ENCODE measurements at places on chromosomes 6 and 20.

- no peak for DNase-seq
These were observed 6.2 kb upstream of the SNAI1 start for GRCh38 chr20:49976542-49976941.

DNA sequence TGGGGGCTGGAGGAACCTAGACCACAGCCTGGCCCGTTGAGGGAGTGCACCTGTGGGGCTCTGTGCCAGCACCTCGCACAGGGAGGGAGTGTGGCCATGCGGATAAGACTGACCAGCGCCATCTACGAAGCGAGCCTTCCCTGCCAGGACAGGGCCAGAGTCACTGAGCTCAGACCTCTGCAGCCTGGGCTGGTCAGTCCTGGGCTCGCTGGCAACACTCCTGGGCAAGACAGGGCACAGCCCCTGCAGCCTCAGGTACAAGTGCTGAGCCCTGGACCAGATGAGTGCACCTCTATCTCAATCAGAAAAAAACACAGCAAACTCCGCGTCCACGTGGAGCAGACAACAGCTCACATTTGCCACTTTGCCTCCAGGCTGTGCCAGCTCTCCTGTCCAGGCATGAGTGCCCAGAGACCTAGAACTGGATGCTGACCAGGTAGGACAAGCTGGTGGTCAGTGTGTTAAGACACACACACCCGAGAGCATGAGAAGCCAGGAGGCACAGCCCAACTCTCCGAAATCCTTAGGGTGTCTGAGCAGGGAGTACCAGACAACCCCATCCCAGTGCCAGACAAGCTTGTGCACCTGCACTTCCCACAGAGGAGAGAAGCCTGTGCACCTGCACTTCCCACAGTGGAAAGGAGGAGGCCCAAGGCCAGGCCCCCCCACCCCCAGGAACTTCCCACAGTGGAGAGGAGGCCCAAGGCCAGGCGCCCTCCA, 4.9 kb downstream of the ARFRP1 start:
- no peak for DNase-seq

- DNase-seq = no peak
These were observed 4.6 kb downstream of the UCKL1 start for GRCh38 chr20:63951398-63952209.

GRCh38 chr6:2187826-2188225, 57.6 kb downstream of the GMDS start:
- no peak for DNase-seq

DNA sequence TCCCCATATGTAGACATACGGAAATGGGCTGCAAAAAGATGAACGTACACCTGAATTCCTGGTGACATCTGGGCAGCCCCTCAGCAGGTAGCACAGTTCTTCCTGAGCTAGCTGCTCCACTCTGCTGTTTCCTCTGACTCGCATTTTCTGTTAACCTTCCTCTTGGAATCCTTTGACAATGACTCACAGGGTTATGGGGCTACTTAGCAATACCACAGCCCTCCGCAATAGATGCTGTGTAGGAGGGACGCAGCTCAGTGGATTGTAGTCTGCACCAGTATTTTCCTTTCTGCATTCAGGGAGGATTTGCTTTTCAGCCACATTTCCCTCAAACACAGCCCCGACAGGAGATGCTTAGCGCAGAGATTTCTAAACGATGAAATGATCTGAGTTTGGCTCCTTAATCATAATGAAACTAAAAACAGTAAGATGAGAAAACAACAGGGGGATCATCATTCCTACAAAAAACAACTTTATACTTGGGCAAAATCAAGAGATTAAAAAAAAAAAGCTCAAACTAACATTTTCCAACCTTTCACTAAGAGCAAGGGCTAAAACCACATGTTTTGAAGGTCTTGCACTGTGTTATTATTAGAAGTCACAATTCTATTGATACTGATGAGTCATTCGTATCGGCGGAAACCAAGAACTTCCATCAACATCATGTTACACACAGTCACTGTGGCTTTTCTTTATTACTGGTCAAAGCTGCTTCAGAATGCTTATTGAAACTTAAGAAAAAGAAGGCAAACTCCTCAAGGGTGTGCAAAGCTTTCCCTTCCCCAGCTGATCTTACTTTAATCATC, 12.2 kb downstream of the BACH2 start:
- DNase-seq = no peak

DNA sequence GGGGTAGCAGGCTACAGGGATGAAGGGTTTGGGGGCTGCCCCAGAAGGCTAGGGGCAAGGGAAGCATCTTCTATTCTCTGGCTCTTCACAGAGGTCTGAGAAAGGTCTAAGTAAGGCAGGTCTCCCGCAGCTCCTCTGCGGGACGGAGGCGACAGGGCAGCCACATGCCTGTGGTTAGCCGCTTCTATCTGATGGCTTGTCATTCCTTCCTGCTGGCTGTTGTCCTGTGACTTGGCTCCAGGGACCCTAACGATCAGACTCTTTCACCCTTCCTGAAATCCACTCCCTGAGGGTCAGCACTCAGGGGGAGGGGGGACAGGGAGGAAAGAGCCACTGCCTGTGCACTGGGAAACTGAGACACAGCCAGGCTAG, 673 bp downstream of the CST7 start:
- peak; percentile 20 for DNase-seq

- DNase-seq = peak; percentile 7
These were observed at the start of gene MC3R for GRCh38 chr20:56247954-56248782. MC3R (plus strand) TSS chr20:56248732; CDS start chr20:56248844, 112 bp downstream.

- no peak for DNase-seq
These were observed 72.7 kb downstream of the QRSL1 start for GRCh38 chr6:106702046-106702445.

- no peak for DNase-seq
These were observed 150.7 kb downstream of the PKHD1 start for GRCh38 chr6:51936531-51937290.

DNA sequence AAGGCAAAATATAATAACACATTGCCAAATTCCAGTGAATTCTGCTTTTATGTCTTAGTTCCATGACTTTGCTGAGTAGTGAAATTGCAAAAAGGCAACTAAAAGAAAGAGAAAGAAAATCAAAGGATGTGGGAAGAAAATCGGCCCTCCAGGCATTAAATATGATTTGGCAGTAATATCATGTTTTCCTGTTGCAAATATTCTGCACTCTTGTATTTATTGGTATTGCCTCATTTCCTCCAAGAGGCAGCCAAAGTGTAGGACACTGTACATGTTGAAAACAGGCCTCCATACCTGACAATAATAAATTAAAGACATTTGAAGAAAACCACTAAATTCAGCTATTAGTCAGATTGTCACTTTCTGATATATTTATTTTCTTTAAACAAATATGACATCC, 460.0 kb upstream of the NOX3 start:
- no peak for DNase-seq

- DNase-seq = no peak
These were observed 88.8 kb downstream of the INSM1 start for GRCh38 chr20:20456741-20457140.

- no peak for DNase-seq
These were observed 56.1 kb downstream of the DACT2 start for GRCh38 chr6:168263351-168263905.

GRCh38 chr6:18883268-18883667, 496.1 kb downstream of the RNF144B start:
- no peak for DNase-seq

- no peak for DNase-seq
These were observed 102.8 kb downstream of the PXDC1 start for GRCh38 chr6:3648724-3649123.

GRCh38 chr20:23349338-23350195, 1.0 kb upstream of the NXT1 start:
- DNase-seq = peak; percentile 88

DNA sequence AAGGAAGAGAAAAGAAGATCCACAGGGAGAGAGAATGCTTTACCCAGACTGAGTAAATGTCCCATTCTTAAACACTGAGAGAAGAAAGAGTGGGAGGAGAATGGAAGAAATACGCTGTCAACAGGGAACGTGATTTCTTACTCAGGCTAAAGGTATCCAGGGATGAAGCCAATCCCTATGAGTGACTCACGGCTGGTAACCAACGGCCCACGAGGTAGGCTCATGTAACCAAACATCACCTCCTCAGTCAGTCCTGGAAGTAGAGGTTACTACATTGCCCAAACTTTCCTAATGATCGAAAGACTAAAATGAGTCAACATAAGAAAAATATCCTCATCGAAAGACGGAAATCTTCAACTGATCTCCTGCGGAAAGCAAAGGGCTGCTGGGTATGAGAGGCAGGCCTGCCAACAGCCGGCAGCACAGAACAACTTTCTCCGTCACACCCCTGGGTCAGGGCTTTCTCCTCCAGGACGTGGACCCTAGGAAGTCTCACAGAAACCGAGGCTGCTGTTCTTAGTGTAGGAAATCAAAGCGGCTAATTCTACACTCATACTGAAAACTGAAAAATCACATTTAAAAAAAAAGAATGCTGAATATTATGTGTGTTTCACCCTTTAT, 292.6 kb downstream of the GMDS start:
- no peak for DNase-seq

- no peak for DNase-seq
These were observed 5.9 kb upstream of the TCEA2 start for GRCh38 chr20:64056889-64057627.

DNA sequence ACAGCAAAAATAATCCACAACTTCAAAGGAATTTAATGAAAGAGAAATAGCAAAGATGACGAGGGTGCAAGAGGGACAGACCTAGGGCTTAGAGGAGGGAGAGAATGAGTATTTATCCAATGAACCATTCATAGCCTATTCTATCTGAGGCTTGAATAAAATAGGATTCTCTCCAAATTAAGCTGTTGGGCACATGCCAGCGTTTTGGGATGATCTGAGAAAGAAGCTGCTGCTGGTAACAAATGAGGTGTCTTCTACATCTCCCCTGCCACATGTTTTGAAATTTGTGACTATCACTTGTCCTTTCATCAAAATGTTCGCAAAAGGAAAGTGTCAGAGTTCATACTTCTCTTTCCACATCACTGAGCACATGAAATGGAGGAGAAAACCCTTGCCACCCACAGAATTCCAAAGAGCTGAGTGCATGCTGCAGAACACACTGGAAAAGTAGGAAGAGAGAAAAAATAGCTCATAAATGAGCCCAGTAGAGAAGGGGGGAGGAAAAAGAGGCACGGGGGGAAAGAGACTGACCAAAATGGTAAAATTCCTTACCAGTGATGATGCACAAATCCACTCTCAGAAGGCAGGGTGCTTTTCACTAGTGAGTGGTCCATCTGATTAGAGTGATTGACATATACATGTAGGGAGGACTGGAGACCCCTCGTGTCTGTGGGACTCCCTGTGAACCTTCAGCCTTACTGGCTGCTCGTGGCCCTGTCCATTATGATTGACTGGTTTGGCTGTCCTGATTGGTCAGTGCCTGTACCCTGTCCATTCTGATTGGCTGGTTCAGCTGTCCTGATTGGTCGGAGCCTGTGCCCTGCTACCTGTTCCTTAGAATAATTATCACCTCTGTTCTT, 180.5 kb downstream of the OGFRL1 start:
- DNase-seq = no peak

DNA sequence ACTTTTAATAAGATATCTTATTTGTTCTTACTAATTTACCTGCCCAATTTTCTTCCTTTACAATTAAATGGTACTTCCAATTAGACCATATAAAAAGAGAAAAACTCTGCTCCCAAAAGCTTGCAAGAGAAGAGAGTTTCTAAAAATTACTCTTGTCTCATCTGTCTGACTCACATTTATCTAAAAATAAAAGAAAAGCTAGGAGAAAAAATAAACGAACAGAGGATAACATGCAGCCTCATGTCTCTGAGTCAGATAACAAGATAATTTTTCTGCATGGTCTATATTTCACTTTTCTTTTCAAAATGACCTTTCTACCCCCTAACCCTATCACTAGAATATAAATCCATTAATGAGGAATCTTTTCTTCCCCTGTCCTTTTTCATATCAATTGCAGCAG, 127.2 kb upstream of the TCF21 start:
- no peak for DNase-seq

- DNase-seq = no peak
These were observed 9.1 kb downstream of the HIVEP2 start for GRCh38 chr6:142935553-142936517.

- no peak for DNase-seq
These were observed 5.9 kb downstream of the TMEM239 start for GRCh38 chr20:2822073-2822472.

- no peak for DNase-seq
These were observed 9.1 kb downstream of the SMPDL3A start for GRCh38 chr6:122798099-122798641.

GRCh38 chr20:48787861-48788375, 39.9 kb downstream of the PREX1 start:
- peak; percentile 76 for DNase-seq

DNA sequence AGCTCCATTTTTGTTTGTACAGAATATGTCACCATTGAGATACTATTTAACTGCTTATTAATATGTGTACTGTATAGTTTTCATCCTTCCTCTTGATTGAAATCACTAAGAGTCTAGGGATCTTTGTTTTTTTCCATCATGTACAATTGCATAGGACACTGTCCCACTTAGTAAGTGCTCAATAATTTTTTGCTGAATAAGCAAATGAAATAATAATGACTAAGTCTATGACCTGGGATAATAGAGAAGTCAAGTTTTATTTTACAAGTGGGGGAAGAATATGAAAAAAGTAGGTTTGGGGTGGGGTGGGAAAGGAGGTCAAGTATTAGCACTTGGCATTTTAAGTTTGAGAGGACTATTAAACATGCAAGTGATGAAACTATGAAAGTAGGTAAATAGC, 4.5 kb upstream of the EYS start:
- no peak for DNase-seq

DNA sequence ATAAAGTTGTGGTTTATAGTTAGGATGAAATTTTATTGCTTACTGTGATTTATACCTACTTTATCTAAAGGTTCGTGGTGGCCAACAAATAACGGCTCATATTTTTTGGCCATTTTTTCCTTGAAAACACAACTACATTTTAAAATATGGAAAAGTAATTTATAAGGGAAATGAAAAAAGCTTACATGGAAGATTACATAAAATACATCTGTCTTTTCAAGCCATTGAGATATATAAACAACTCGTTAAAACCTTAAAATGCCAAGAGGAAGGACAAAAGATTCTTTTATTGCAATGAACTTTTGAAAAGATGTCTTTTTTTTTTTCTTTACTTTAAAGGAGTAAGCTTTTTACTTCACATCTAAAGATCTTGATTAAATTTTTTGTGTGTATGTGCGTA, 55.4 kb upstream of the EYA4 start:
- no peak for DNase-seq

- DNase-seq = no peak
These were observed 728 bp downstream of the ITPR3 start for GRCh38 chr6:33621711-33622388.

GRCh38 chr6:142537612-142538478, 236.0 kb downstream of the ADGRG6 start:
- DNase-seq = peak; percentile 1

DNA sequence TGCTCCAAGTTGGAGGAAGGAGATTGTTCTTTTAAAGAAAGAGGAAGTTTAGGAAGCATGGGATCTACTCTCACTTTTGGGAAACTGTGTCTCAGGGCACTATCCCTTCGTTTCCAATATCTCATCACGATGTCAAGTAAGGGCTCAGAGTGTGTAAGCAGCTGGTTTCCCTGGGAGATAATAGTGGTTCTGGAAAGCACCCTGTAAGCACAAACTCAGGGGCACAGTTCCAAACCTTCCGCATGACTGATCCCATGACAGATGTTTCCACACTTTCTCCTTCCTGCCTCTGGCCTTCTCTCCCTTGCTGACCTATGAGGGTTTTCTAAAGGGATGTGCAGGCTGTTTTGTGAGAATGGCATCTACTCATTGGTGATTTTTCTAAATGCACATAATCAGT, 33.9 kb downstream of the ADTRP start:
- no peak for DNase-seq

GRCh38 chr6:37258405-37259105, 611 bp upstream of the TMEM217 start:
- no peak for DNase-seq

GRCh38 chr6:4533576-4533975, 242.6 kb upstream of the CDYL start:
- DNase-seq = no peak

Data from GDM1 (cell line).